ENCODE measurements at places on chromosomes 7 and 10.

- DNase-seq: no peak
Measured at GRCh38 chr7:107364787-107365186, 105.1 kb upstream of the GPR22 start.

GRCh38 chr10:24791084-24791726, 67.5 kb upstream of the ARHGAP21 start:
- DNase-seq: no peak

- DNase-seq: no peak
Measured at GRCh38 chr7:100789055-100789454, 38.3 kb downstream of the EPHB4 start.

DNA sequence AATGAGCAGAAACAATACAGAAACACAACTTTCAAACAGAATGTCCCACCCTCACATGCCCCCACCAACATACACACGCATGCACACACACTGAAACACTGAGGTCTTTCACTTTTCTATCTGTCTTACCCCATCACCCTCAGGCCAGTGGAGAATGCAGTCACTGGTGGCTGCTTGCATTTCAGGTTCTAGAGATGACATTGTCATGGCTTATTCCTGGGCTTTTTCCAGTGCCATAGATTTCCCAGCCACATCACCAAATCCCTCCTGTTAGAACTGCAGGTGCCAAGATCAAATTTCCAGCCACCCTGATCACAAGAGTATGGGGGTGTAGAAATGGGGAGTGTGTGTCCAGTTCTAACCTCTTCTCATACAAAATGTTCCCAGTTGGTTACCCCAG, 68.4 kb downstream of the CACNA2D1 start:
- no peak for DNase-seq

- DNase-seq: no peak
Measured at GRCh38 chr7:50101873-50102272, 8.8 kb upstream of the ZPBP start.

DNA sequence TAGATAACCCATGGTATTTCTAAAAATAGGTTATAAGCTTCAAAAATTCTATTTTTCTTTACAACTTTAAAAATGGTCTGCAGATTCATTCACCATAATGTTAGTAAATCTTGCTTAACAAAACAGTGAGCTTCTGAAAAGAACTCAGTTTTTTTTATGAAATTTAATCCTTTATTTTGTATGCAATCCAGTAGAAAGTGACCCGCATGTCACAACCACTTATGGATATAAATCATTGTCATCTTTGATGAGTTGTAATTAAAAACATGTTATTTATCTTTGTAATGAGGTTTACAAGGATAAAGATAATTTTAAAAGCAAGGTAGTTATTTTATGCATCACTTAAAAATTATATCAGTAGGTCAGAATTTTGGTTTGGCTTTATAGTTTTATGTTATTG, 173.5 kb upstream of the SEMA3A start:
- DNase-seq: no peak

DNA sequence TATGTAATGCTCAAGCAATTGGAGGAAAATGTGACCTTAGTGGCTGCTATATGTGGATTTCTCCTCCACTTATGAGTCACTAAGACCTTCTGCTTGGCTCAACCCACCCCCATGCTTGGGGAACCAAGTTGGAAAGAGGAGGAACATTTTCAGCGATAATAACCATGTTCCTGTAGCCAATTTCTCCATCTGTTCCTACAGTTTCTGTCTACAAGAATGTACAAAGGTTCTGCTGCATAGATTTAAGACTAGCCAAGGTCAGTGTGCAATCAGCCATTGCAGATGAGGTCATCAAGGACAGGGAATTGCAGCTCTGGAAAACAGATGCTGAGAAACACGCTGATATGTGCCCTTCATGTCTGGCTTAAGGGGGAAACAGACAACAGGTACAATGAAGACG, 5.6 kb upstream of the NRCAM start:
- DNase-seq: no peak

DNA sequence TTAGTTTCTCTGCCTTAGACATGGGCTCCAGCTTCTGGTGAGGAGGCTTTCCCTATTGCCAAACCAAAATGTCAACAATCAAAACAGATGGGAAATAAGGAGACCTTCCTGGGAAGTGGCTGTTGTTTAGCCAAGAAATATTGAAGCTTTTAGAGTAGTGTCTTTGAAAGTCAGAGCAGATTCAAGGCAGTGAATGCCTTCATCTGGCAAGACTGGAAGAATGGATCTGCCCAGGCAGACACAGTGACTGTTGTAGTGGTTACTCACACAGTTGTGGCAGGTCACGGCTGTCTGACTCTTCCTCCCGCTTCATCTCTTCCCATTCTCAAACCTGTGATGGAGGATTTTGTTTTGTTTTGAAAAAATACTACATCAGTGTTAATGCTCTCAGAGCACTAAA, 154.1 kb upstream of the ADO start:
- peak; percentile 16 for DNase-seq

DNA sequence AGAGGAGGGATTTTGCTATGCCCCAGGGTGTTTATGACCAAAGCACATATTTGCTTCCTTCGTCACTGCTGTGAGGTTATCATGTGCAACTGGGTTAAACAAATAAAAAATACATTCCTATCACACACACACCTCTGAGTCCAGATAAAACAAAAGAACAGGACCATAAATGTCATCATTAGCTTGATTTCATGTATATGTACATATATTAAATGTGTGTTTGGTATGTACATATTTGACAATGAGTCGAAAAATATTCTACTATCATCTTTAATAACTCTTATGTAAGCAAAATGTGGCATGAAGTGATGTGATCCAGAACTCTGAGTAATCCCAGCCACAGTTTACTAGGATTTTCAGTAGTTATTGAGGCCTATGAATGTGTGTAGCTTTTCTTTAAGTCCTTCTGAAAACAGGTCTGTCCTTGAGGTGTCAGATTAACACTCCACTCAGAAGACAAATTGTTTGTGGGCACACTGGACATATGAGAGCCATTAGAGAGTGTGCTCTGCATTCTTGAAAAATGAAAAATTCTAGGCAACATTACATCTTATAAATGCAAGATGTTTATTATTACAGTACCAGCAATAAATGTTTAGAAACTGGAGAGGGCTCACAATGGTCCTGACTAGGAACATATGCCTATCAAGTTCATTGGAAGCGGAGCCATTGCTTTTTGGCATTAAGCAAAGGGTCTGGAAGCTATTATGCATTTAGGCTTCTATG, 335.1 kb upstream of the SEMA3A start:
- peak; percentile 90 for DNase-seq

DNA sequence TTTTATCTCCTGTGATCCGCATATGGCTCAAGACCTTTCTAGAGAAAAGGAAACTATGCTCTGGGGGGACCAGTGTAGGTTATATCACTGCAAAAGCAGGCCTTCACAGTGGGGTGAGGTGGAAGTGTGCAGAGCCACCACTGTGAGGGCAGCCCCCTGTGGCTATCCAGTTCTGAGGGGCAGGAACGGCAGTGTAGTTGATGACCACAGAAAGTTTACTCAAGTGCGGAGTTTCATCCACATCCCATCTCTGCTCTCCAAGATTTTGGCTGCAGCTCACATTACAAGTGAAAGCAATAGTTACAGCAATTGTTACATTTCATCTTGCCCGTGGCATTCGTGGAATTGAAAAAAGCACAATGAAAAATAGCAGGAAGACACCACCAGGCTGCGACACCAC, 345.9 kb upstream of the GALNT17 start:
- DNase-seq: no peak

DNA sequence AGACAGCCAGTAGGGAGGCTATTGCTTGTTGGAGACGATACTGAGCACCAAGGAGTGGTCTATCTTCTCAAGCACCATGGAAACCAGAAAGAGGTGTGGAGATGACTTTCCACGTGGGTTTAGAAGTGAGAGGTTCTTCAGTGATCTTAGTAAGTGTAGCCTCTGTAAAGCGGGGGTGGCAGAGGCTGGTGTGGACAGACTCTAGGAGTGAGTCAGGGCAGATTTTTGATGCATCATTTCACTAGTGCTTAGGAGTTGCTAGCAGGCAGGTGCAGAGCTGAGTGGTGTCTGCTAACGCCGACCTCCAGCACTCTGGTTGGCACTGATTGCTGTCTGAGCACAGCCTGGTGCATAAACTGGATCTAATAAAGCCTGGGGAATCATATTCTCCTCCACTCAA, 78.4 kb upstream of the ADO start:
- DNase-seq: peak; percentile 21

DNA sequence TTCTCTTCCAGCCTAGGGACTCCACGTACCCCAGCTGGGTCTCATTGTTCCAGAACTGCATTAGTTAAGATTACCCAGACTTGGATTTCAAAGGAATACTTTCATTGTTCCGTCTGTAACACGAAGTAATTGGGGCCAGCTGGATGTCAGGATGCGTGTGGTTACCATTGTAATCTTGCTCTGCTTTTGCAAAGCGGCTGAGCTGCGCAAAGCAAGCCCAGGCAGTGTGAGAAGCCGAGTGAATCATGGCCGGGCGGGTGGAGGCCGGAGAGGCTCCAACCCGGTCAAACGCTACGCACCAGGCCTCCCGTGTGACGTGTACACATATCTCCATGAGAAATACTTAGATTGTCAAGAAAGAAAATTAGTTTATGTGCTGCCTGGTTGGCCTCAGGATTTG, 21.0 kb downstream of the LRRC17 start:
- peak; percentile 88 for DNase-seq

GRCh38 chr7:69739190-69739589, 140.9 kb downstream of the AUTS2 start:
- DNase-seq: peak; percentile 33

DNA sequence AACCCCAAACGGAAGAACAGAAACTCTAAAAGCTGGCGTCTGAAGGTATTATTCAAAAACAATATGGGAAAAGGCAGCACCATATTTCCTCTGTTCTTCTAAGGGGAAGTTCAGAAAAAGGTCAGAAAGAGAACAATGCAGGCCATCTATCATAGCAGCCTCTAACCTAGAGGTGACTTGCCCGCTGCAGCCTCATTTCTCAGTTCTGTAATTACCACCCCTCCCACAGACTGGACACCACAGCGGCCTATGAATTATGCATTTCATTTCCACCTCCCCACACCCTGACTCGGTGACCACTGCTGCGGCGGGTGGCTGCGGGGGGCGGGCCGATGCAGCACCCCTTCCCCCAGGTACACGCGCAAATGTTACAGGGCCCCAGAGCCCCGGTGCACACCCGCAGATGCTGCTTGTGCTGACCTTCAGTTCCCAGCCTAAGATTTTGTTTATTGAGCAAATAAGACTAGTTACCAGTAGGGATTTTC, 125.5 kb downstream of the CLEC2L start:
- no peak for DNase-seq

DNA sequence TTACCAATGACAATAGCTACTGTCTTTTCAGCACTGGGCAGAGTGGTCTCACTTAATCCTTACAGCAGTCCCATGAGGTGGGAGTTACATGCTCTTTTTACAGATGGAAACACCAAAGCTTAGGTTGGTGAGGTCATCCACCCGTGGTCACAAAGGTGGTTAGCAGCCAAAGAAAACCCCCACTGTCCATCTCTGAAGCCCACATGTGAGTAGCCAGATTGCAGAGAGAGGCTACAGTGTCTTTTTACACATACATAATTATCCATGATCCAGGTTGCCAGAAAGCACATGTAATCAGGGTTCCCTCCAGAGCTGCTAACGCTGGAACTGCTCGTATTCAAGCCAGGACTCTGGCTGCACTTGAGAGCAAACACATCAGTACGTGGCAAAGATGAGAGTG, 24.6 kb upstream of the ANKRD2 start:
- no peak for DNase-seq

GRCh38 chr7:80439894-80440821, 71.7 kb downstream of the GNAT3 start:
- peak; percentile 42 for DNase-seq

DNA sequence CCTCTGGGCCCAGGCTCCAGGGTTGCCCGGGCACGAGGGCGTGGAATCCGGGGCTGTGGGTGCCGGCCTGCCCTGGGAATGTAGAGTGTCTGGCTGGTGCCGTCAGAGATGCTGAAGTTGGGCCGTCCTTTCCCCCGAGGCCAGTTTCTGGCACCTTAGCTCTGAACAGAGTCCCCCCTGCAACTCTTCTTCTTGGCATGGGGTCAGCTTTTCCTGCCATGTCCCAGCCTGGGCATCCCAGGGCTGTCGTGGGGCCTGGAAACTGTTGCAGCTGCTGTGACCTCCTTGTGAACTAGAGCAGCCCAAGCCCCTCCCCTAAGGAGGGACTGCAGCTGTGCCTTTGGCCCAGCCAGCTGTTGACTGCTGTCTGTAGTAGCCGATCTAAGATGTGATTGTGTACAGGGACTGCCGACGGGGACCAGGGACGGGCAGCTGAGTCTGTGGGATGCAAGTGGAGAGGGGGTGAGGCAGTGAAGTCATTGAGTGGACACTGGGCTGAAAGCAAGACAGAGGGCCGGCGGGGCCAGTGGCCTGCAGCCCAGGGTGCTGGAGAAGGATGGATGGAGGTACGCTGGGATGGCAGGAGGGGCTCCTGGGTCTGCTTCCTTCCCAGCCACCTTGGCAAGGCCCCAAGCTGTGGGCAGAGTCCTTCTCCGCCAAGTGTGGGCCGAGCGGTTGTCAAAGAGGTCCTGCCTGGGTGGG, 35.8 kb downstream of the GBX1 start:
- no peak for DNase-seq

DNA sequence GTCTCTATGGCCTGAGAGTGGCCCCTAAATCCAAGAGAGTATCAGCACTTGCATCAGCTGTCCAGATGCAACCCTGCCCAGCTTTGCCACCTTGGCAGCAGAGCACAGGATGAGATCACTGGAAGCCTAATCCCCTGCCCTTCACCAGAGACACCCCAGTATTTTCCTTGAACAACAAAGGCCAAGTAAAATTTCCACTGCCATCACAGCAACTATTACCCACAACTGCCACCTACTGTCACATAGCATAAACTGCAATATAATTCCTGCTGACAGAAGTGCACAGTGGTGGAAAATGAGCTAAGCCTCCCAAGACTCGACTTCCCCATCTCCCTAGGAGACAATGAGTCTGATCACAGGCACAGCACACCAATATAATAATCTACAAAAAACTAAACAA, 462.8 kb upstream of the ZWINT start:
- peak; percentile 34 for DNase-seq

- DNase-seq: peak; percentile 30
Measured at GRCh38 chr7:74307738-74308505, 18.7 kb downstream of the CLIP2 start.

DNA sequence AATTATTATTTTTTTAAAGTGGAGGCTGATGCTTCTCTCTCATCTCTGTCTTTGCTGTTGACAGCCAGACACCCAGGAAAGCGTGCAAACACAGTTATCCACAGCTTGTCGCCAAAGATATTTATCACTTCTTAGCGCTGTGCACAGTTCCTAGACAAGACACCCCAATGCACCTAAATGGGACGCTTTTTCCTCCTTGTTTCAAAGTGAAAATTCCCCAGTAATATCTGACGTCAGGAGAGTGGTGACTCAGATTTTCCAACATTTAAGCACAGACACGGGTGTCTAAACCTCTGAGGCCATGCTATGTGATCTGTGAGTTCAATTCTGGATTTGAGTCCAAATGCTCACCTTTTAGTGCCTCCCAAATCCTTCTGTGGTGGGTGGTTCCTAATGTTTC, 151.6 kb downstream of the EMX2 start:
- DNase-seq: no peak

DNA sequence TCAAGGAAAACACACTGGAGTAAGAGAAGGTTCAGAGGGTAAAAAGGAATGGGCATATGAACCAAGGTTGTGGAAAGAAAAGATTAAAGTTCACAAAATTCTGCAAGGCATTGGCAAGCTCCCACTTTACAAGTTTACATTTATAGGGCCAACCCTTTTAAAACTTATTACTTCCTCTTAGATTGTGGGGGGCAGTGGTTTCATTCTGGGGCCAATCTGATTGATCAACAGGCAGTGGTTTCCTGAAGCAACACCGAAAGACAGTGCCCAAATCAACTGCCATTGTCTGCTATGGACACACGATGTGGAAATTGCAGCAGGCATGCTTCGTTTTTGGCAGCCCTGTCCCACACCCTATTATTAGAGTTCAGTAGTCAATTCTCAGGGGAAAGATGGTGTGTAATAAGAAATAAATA, 154.0 kb downstream of the SGMS1 start:
- DNase-seq: no peak
